ENCODE measurements at places on chromosomes 11 and 22.

DNA sequence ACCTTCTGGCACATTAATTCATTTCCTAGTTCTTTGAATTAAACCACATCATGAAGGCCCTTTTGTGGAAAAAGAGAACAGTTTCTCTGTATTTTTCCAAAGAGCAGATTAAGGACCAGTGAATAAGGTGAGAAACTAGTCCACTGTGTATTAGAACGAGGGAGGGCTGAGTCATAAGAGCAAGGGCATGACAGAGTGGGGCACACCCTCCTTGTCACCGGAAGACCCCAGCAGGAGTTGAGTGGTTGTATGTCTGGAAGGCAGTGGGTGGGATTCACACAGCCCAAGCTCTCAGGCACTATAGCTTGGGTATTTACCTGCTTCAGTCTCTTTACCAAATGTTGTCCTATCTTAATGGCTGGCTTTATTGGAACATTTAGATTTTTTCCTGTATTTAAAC is 86.8 kb downstream of the BMAL1 start:
- no peak for DNase-seq

- no peak for DNase-seq
Observed at GRCh38 chr11:303363-303762, 4.0 kb upstream of the IFITM5 start.

DNA sequence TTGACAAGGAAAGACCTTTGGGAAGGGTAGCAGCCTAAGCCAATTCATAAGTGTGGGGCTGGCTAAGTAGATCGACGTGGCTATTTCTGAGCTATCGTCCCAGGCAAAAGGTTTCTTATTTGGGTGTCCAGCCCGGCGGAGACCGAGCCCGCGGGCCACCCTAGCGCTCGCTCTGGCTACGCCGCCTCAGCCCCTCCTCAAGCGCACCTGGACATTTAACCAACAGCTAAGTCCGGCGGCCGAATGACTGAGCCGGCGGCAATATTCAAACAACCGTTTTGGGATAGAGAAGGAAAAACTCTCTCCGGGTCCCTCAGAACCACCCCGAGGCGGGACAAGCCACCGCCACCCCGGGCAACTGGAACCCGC is 457 bp downstream of the RNF141 start:
- DNase-seq, result no peak

GRCh38 chr11:16609769-16610168 is 128.7 kb upstream of the C11orf58 start:
- no peak for DNase-seq

- no peak for DNase-seq
Observed at GRCh38 chr11:65808744-65809341, 22.0 kb downstream of the OVOL1 start.

GRCh38 chr22:19680911-19681862 is 33.1 kb upstream of the SEPTIN5 start:
- DNase-seq, result no peak

DNA sequence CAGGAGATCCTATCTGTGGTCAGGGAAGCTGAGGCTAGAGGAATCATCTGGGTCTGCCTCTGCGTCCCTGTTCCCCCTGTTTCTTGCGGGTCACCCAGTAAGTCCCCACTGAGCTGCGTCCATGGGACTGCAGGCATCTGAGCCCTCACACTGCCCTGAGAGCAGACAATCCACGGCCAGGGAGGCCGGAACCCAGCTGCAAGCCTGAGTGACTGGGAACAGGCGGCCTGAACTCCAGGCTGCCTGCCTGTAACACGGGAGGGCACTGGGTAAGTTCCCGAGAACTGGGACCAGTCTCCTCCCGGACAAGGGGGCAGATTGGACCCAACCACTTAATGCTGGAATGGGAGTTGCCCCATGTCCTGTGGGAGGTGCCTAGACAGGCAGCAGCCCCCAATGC is 727.4 kb downstream of the BRD1 start:
- DNase-seq, result no peak

DNA sequence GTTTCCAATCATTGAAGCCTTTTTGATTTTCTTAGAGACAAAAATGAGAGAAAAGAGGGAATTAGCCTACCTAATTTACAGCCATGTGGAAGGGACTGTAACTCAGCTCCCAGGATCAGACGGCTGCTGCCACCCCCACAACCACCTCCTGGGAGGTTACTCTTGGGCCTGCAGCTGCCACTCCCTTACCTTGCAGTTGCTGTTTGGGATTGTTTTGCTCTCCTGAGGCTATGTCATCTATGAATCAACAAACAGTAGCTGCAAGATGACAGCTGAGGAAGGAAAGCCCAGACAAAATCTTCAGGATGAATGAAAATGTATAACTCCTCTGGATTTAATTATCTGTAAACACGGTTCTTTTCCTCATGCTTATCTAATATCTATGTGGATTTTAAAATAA is 28.0 kb upstream of the ZC3H12C start:
- no peak for DNase-seq

DNA sequence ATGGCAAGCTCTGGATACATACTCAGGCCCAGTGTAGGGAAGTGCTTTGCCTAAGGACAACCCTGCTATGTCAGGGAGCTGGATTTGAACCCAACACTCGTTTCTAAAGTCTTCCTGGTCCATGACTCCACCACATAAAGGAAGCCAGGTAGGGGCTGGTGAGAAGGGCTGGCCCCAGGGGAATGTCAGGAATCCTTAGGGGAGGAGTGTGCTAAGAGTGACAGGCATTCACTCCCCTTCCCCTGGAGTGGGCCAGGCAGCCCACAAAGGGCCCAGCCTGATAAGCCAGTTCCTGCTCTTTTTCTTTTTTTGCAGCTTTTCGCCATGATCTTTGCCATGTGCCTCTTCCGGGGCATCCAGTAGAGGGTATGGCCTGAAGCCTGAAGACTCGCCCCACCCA is 21.9 kb downstream of the TP53I11 start:
- no peak for DNase-seq
